ENCODE measurements at places on chromosomes 5 and 9.

DNA sequence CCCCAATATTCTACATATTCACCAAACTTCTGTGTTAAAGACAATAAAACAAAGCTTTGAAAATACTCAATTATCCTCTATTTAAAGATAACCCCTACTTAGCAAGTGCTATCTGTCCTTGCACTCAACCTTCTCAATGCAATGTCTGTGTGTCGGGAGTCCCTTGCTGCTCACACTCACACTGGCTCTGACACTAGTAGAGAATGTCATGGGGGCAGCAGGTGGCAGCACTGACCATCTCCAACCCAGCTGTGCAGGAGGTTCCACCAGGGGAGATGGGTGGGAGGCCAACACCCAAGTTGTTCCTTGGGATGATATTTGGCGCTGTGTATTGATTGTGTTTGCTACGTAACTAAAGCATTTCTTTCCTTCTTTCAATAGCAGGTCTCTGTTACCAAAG is 59.4 kb upstream of the SIMC1 start:
- DNase-seq, result peak; percentile 2

DNA sequence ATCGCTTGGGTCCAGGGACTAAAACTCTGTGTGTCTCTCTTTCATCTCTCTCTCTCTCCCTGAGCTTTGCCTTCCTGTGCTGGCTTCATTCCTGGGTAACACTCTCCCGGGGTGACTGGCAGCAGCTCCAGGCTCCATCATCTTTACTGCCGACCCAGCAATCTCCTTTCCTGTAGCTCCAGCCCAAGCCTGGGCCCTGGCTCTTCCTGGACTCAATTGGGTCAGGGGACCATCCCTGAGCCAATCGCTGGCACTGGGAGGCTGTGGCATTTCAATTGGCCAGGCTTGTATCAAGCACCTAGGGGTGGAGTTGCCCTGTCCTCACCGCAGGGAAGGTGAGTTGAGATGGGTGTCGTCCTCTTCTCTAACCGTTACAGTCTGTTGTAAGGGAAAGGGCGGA is 31.9 kb downstream of the FAM240B start:
- no peak for DNase-seq

GRCh38 chr9:69174616-69175463 is 763 bp downstream of the TJP2 start:
- no peak for DNase-seq

- no peak for DNase-seq
Measured at GRCh38 chr5:145245354-145245753, 589.8 kb downstream of the PRELID2 start.
